GDM1 (cell line): ENCODE measurements at places on chromosomes 4 and X.

DNA sequence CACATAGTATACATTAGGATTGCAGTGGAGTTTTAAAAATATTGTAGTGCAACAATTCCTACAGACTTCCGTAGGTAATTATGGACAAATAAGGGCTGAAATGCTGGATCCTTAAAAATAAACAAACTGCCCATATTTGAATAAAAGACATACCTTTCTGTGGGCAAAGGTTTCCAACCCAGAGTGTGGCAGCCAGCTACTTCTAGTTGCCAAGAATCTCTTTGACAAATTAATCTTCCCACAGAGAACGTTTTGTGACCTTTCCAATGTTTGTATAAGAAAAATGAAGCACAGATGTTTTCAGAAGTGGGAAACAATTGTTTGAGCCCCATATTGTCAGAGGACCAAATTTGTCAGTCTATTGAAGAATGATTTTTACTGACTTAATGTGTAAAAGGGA, 21.1 kb downstream of the GRPR start:
- DNase-seq = no peak

DNA sequence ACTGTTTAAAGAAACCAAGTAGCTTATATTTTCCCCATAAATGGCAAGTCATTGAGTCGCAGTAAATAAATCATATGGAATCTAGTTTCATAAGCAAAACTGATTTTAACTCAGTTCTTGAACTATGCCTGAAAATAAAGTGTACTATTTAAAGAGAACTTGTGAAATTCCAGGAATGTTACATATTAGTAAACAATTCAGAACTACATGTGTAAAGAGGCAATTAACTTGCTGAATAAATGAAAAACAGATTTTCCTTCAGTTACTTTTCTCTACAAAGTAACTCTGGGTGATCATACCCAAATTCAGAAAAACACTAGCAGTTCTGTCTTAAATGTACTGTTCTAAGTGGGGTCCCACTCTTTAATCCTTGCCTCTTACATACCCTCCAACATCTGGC, 236.1 kb upstream of the EDNRA start:
- DNase-seq = no peak

DNA sequence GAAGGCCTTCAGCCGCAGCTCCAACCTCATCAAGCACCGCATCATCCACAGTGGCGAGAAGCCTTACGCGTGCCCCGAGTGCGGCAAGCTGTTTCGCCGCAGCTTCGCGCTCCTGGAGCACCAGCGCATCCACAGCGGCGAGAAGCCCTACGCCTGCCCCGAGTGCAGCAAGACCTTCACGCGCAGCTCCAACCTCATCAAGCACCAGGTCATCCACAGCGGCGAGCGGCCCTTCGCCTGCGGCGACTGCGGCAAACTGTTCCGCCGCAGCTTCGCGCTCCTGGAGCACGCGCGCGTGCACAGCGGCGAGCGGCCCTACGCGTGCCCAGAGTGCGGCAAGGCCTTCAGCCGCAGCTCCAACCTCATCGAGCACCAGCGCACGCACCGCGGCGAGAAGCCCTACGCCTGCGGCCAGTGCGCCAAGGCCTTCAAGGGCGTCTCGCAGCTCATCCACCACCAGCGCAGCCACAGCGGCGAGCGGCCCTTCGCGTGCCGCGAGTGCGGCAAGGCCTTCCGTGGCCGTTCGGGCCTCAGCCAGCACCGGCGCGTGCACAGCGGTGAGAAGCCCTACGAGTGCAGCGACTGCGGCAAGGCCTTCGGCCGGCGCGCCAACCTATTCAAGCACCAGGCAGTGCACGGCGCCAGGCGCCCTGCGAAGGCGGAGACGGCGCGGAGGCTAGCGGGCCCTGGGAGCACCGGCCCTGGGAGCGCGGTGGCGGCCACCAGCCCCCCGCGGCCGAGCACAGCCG, 9.8 kb downstream of the ZFP92 start:
- DNase-seq = no peak

- no peak for DNase-seq
These were observed 56.4 kb upstream of the HMX1 start for GRCh38 chr4:8928074-8928473.

DNA sequence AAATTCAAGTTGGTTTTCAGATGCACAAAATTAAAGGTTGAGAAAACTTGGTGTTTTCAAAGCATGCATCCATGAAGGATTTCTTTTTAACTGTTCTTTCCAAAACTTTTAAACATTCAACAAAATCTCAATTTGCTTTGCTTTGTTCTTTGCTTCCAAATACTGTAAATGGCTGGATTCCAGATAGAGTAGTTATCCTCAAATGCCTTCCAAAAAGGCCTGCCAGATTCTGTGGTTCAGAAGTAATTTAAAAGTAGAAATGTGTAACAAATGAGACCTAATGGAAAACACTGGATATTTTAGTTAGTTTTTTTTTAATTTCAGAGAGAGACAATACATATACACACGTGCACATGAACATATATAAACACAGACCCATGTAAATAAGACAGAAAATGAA, 97.3 kb downstream of the NR3C2 start:
- no peak for DNase-seq

GRCh38 chrX:9586992-9587392, 122.1 kb downstream of the TBL1X start:
- no peak for DNase-seq

DNA sequence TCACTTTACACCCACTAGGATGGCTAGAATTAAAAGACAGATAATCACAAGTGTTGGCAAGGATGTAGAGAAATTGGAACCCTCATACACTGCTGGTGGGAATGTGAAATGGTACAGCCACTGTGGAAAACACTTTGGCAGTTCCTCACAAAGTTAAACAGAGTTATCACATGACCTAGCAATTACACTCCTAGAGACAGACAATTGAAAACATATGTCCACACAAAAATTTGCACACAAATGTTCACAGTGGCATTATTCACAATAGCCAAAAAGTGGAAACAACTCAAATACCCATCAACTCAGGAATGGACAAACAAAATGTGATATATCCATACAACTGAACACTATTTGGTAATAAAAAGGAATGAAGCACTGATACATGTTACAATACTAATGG, 5.7 kb downstream of the ZNF280C start:
- no peak for DNase-seq

DNA sequence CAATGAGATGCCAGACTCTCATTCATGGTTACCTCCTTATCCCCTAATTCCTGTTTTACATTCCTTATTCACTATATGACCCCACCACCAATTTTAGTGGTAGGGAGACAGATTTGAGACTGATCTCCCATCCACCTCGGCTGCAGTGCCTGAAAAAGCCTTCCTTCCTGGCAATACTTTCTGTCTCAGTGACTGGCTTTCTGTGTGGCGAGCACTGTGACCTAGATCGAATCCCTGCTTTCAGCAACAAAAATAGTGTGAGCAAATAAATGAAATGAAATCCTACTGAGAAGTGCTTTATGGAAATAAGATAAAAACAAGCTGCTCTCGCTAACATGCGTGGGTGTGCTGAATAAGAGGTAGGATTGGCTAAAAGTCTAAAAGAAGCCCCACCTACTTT, 165.3 kb downstream of the GPM6A start:
- DNase-seq = no peak

GRCh38 chrX:105266456-105266855, 46.0 kb upstream of the TEX13A start:
- no peak for DNase-seq

DNA sequence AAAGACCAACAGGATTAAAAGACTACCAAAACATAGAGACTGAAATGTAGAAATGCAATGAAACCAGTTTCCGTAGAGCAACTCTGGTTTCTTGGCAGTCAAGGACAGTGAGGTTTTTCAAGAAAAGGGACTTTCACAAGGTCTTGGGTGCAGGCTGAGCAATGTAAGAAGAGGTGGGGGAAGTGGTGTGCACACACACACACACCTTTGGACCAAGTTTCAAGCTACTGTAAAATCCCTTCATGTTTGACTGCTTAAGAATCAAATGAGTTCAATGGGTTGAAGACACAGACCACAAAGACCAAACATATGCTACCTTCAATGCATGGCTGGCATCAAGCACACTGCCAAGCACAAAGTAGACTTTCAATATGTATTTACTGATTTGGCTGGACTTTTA, 17.8 kb upstream of the MCF2 start:
- DNase-seq = no peak

DNA sequence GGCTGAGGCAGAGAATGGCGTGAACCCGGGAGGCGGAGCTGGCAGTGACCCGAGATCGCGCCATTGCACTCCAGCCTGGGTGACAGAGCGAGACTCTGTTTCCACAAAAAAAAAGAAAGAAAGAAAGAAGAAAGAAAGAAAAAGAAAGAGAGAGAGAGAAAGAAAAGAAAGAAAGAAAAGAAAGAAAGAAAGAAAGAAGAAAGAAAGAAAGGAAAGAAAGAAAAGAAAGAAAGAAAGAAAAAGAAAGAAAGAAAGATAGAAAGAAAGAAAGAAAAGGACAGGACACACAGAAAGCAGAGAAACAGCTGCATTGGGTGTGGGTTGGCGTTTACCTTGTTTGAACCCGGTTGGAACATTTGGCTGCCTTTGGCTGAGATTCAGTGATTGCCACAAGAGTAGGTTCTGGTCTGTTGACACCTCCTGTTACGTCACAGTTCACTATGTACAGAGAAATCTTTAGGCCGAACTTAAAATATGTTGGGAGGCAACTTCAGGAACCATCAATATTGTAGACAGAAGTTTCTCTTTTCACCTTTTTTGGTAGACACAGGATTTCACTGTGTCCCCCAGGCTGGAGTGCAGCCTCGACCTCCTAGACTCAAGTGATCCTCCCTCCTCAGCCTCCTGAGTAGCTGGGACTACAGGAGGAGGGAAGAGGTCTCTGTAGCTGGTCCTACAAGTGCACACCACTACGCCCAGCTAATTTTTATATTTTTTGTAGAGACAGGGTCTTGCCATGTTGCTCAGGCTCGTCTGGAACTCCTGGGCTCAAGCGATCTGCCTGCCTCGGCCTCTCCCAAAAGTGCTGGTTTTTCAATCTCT, 16.3 kb upstream of the PLCXD1 start:
- DNase-seq = no peak

DNA sequence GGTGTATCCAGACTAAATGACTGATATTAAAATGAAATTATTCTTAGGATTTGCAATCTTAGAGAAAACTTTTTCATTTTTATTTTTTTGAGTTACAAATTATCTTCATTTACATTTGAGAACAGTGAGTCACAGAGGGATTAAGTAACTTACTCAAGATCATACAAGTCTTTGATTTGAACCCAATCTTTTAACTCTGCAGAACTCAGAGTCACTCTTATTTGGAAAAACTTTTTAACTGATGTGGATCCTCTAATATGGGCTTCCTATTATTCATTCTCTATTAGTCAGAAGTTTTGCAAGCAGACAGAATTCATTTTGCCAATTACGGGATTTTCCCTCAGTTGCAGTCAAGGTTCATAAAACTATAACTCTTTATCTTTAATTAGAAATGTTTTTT, 20.1 kb downstream of the HPRT1 start:
- DNase-seq = no peak

DNA sequence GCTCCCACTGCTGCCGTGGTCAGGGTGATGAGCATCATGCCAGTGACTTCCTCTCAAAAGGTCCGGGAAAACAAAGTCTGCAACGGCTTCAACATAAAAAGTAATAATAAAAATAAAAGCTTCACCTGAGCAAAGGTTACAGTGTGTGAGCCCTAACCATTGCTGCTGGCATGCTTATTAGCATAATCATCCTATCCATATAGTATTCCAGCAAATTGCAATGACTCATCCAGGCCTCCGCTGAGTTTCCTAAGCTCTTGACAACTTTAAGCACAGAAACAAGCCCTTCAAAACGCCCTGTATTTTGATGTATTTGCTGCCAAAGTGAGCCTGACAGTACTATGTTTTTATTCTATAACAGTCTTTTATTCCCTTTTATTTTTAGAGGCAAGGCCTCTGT, 100.5 kb downstream of the AASDH start:
- DNase-seq = no peak
